NCI-H226 (cell line): ENCODE measurements at places on chromosomes 12 and 14.

GRCh38 chr12:87283111-87283510 lies 746.1 kb downstream of the C12orf50 start:
- DNase-seq: no peak

GRCh38 chr12:128933039-128933438 lies 79.8 kb downstream of the GLT1D1 start:
- no peak for DNase-seq

DNA sequence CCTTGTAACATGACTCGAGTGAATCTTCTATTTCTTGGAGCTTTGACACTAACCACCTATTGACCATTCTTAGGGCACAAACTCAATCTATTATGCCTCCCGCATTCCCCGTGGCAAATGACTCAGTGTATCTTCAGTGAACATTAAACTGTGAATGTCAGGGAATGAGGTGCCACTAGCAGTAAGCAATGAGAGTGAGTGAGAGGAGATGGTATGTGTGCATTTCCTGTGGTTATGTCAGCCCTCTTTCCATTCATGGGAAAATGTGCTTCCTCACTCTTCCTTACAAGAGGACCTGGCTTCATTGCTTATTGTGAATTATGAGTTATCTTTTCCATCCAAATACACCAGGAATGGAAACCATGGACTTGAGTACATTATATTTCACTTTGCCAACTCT lies 229.2 kb downstream of the EMP1 start:
- DNase-seq: peak; percentile 86

DNA sequence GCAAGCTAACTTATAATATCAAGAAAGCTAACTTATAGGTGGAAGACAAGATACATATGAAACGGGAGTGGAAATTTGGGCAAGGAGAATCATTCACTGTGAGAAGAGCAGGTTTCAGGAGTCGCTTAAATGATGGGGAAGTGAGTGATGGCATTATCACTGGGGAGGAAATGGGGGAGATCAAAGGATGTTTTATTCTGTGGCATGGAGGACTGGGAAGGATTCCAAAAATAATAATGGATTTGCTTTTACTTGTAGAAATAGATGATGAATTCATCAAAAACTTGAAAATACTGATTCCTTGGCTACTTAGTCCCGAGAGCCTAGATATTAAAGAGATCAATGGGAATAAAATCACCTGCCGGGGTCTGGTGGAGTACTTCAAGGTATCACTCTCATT lies 47.8 kb downstream of the SAV1 start:
- DNase-seq: no peak
